ENCODE measurements at places on chromosomes 7 and 10.
A peak's percentile ranks its signal among the peaks of the same experiment; 100 is the strongest.

DNA sequence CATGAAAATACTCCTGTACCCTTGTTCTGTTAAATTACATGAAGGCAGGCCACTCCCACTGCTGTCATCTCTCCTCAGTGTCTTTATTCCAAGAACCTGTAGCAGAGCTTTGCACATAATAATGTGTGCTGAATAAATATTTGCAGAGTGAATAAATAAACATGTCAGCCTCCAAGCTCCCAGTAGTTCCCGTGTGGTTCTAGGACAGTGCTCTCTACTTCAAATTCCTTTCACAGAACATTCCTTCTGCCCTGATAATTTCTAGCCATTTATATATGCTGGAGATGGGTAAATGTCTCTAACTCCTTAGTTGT lies 20.3 kb upstream of the HYAL4 start:
- no peak for DNase-seq

GRCh38 chr7:141875453-141875852 lies 34.2 kb upstream of the PRSS37 start:
- DNase-seq, result no peak

- DNase-seq, result peak; percentile 29
Observed at GRCh38 chr7:149161241-149161848, 14.1 kb downstream of the ZNF398 start.

DNA sequence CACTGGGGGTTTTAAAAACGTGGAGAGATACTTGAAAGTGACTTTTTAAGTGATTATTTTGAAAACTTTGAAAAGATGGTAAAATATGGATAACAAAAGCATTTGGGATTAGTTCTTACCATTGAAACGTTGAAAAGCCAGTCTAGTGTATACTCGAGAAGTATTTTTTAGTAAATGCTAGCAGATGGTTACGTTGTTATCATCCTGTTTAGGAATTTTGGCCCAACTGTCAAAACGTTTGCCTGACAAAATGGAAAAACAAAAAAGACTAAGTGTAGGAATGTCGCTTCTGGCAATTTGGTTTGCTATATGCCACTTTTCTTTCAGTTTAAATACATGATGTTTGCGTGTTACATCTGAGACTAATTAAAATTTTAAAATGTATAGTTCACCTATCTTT lies 1.2 kb downstream of the RBM33 start:
- no peak for DNase-seq

GRCh38 chr10:45399113-45399512 lies 25.1 kb downstream of the ALOX5 start:
- no peak for DNase-seq

DNA sequence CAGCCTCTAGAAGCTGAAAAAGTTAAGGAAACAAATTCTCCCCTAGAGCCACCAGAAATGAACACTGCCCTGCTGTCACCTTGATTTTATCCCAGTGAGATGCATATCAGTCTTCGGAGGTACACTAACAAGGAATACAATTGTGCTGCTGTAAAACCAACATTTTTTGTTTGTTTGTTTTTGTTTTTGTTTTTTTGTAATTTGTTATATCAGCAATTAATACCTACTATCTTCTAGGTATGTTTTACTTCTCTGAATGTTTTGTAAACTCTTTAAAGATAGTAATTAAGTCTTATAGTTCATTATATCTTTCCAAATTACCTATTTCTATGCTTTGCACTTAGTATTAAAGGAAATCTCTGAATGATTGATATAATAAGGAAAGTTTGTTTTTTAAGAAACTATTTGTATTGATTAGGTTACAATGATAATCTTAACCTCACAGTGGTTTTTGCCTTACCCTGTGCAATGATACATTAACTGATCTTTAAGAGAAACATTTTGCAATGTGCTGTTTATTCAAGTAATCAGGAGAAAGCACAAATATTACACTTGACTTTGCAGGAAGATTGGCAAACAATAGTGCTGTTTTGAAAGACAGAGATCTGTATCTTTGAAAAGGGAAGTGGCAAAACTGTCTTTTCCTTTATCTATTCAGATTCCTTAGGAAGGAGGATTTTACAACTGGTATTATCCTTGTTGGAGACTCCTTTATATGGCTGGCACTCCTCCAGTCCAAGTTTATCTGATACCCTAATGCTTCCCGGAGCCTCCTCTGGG lies 11.3 kb upstream of the HGF start:
- DNase-seq, result no peak

DNA sequence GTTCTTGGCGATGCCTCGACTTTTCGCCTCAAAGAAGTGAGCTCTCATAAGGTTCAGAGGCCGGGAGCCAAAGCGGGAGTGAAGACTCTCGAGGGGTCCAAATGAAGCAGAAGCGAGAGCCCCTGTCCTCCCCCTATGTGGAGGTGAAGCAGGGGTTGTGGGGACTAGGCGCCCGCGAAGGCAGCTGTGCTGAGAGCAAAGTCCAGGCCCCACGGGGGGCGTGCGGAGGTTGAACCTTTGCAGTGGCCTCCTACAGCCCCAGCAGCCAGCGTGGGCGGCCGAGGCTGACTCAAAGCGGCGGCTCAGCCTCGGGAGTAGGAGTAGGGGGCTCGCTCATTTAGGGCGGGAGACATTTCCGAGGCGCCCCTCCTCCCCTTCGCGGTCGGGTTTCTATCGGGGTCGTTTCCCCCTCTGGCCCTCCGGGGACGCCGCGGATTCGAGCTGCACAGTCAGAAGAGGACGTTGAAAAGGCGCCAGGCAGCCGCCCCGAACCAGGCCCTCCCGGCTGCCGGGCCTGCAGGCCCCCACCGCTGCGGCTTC lies 553 bp upstream of the ADD3 start:
- no peak for DNase-seq

GRCh38 chr7:79868010-79868409 lies 266.6 kb upstream of the GNAI1 start:
- no peak for DNase-seq

DNA sequence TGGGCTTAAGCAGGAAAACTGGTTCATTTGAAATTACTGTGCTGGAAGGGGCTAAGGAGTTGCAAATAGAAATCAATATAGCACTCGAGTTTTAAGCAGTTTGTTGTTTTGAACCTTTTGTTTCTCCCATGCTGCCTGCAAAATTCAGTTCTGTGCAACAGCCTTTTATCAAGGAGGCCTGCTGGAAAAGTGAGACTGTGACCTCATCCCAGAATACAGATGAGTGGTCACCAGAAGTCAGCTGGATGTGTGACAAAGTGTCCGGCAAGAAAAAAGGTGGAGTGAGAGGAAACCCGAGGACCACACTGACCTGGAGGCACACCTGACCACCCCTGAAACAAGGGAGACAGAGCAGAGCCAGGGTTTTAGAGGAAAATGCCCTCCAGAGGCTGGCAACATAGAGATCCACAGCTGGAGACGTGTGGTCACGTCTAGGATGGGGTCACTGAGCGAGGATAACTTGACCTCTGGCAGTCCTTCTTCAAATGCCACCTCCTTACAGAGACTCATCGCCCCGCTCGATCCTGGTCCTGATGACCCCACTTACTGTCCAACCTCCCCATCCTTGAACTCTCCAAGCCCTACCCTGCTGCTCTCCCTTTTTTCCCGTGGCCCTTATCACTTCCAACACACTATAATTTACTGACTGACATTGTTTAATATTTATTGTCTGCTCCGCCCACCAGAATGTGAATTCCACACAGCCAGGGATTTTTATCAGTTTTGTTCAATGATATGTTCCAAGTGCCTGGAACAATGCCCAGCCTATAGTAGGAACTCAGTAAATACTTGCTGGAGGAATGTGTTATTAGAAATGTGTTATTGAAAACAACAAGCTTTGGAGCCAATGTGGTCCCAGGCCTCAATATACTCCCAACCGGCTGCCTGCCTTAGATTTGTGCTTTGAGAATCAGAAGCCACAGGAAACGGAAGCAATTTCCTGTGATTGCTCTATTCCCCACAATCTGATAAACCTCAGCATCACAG lies 243.8 kb downstream of the GLI3 start:
- peak; percentile 92 for DNase-seq

- peak; percentile 63 for DNase-seq
Observed at GRCh38 chr10:118870467-118871243, 115.9 kb upstream of the CACUL1 start.

GRCh38 chr10:7577176-7577575 lies 89.6 kb downstream of the ITIH5 start:
- DNase-seq, result no peak

- no peak for DNase-seq
Observed at GRCh38 chr10:71889388-71889987, 38.4 kb upstream of the PSAP start.

GRCh38 chr10:113680190-113681111 lies 739 bp downstream of the CASP7 start:
- DNase-seq, result peak; percentile 55

- DNase-seq, result peak; percentile 32
Observed at GRCh38 chr7:134809616-134810015, 30.2 kb downstream of the CALD1 start.

DNA sequence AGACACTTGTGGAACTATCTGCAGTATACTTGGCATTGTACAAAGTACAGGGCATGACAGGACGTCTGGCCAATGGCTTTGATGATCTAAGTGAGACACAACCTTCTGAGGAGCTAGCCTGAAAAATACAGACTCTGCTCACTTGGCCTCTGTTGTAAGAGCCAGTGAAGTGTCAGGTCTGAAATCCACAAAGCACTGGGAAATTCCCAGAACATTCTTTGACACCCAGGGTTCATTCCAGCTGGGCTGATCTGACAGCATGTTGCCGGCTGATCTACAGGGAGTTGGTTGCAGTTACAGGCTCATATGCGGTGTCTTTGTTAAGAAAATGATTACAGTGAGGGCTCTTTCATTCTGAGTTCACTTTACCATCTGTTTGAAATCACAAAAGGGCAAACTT lies 354.6 kb downstream of the PHF14 start:
- peak; percentile 8 for DNase-seq

DNA sequence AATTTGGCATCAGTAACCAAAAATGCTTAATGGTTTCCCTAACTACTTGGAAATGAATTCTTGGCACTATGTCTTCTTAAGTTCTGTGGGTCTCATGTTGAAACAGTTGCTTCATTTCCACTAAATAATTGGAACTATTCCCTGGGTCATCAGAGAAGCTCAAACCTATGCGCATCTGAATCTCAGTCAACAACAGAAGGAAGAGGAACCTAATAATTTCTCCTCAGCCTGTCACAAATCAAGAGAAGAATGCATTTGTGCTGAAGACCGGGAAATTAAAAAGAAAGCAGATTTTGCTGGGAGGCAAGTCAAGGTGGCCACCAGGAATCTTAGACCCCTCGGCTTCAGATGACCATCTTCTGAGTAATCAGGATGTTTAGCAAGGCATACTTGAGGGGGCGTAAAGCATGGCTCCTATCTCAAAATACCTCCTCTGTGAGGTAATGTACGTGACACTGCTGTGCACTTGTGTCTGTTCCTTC lies 41.4 kb downstream of the TOMM7 start:
- DNase-seq, result peak; percentile 81

DNA sequence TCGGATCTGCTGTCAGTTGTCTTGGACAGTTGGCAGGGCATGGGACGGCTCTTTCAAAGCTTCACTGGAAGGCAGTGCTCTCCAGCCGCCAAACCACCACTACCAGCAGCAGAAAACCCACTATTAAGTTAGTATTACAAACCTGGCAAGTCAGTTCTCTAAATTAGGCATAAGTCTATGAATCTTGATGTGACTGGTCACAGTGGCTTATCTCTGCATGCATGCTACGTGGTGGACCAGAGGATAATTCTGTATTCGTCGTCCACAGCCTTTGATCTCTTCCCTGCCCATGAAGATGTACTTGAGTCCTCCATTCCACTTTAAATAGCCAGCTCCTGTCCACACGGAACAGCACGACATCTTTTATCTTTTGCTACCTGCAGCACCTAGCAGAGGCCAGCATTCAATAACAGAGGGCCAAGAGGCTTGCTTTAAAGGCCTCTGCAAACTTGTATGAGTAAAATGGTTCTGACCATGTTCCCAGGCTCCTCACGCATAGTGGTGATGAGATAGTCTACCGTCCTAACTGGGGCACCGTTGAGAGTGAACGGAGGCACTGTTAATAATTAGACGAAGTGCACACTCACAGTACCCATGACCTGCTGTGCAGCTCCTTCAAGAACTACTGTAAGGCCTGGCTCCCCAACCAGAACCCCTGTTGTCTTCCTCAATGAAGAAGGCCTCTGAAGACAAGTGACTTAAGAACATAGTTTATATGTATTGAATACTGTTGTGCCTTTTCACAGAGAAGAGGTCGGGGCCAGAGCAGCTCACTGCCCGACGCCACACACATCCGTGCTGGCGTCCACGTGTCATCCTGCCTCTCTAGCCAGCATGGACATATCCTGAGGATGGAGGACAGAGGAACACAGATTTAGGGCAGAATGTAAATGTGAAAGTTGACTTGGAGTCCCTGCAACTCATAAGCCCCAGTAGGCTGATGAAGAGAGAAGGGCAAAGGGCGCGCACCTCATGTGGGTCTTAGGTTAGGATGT lies 1.0 kb downstream of the GPR146 start:
- DNase-seq, result no peak

- no peak for DNase-seq
Observed at GRCh38 chr7:27177795-27178320, 3.7 kb upstream of the HOXA10 start.

GRCh38 chr10:109861081-109861480 lies 62.2 kb downstream of the XPNPEP1 start:
- DNase-seq, result no peak

DNA sequence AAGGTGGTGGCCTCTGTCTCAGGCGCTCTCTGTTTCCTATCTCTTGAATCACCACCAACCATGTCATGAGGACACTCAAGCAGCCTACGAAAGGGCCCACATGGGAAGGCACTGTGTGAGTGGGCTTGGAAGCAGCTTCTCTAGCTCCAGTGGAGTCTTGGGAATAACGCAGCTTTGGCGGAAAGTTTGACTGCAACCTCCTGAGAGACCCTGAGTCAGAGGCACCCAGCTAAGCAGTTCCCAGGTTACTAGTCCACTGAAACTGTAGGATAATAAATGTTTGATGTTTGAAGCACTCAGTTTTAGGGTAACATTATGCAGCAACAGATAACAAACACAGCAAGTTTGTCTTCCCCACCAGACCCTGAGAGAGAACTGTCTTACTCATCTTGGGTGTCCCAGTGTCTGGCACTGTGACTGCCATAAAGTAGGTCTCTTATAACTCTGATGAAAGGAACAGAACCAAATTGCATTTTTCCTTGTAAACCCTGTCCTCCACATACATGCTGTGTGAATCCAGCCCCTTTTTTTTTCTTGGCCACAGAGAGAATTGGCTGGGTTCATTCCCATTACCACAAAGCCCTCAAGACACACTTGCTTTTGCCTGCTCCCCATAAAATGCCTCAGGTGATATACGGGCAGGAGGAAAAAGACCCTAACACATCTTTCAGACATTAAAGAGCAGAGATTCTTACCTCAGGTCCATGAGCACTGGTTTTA lies 185.5 kb downstream of the ZNF365 start:
- DNase-seq, result peak; percentile 56

DNA sequence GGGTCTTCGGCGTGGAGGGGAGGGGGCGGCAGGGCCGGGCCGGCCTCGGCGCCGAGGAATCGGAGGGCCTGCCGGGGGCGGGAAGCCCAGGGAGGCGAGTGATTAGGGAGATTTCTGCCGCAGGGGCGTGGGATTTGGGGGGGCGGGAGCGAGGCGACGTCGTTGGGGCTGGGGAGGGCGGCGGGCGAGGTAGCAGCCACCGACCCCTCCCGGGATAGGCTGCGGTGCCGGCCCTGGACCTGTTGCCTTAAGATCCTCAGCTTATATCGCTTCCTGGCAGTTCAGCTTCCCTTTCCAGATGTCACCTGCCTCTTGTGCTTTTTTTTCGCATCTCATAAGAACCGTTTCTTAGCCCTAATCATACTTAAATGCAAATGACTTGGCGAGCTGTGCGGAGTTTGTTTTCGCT lies 655 bp downstream of the LMTK2 start:
- DNase-seq, result no peak

- DNase-seq, result peak; percentile 95
Observed at GRCh38 chr7:50534690-50535290, 30.4 kb downstream of the DDC start.

GRCh38 chr7:22867003-22867402 lies 44.4 kb upstream of the TOMM7 start:
- DNase-seq, result peak; percentile 50

Measured in fibroblast of skin of right quadriceps (primary cell).